ENCODE measurements at places on chromosomes 2 and 18.

GRCh38 chr2:173934895-173935294 lies 30.3 kb downstream of the SP3 start:
- no peak for DNase-seq

GRCh38 chr2:26284132-26284531 lies 39.4 kb downstream of the HADHB start:
- DNase-seq: no peak

DNA sequence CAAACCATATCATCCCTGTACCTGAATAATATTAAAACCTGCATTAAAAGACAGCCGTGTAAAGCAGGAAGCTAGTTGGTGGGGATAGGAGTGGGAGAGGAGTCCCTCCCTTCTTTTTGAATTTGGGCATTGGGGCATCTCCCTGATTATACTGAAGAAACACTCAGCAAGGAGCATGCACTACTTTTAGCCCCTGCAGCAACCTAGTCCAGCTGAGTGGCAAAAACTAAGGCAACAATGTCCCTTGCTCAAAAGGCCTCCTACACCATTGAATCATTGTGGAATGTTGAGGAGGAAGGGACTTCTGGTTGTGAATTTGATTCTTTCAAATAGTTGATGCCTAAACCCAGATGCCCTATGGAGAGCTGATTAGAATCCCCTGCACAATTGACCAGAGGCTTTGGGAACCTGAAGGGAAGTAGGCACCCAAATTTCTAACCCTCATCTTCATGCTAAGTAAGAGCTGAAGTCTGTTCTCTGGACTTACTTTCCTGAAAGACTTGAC lies 111.7 kb downstream of the DDX1 start:
- DNase-seq: no peak

DNA sequence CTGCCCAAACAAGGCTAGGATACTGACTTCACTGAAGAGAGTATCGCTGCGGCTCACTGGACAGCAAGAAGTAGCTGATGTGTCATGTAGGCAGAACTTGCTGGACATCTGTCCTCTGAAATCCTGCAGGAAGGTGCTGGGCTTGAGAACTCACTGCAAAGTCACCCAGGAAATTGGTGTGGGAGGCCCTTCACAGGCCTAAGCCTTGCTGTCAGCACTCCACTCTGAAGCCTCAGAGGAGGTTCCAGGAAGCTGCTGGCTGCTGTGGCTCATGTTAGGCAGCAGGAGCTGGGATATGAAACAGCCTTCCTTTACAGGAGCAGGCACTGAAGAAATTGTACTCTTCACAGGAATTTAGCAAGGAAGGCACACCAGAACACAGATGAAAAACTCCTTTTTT lies 88.3 kb upstream of the CCDC68 start:
- DNase-seq: no peak

DNA sequence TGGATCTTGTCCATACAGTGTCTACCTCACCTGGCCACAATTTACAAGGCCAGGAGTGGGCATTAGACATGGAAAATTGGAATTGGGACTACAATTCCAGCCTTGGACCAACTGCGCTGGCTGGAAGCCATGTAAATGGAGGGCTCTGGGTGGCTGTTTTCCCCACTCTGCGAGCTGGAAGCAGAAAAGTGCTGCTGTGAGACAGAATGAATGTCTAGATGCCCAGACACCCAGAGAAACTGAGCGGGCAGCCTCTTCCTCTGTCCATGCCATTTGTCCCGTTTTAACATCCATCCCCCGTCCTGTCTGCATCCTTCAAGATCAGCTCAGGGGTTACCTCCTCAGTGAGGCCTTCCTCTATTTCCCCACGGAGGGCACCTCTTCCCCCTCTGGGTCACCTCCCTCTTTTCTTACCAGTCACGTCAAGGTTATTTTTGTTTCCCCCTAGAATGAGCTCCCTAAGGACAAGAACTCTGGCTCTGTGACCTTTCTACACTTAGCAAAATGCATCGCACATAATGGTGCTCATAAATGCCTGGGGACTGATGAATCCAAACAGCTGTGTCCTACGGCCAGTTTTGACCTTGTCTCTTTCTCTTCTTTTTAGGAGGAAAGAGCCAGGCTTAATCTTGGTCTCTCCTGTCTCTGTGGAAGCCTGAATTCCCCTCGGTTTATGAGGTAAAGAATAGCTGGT lies 41.2 kb downstream of the MCFD2 start:
- DNase-seq: no peak

DNA sequence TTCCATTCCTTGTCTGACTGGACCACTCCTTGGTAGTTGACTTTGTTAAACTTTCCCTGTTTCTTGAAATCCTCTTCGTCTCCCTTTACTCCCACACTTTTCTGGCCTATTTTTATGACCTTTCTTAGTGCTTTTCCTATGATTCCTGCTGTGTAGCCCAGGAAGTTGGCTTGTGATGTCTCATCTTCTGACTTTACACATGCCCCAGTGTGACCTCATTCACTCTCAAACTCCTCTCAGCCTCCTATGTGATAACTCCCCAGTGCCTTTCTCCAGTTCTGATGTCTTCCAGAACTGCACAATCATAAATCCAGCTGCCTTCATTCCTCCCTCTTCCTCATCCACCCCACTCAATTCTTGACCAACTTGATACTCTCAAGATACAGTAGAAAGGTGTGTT lies 407.6 kb downstream of the TGIF1 start:
- DNase-seq: no peak

DNA sequence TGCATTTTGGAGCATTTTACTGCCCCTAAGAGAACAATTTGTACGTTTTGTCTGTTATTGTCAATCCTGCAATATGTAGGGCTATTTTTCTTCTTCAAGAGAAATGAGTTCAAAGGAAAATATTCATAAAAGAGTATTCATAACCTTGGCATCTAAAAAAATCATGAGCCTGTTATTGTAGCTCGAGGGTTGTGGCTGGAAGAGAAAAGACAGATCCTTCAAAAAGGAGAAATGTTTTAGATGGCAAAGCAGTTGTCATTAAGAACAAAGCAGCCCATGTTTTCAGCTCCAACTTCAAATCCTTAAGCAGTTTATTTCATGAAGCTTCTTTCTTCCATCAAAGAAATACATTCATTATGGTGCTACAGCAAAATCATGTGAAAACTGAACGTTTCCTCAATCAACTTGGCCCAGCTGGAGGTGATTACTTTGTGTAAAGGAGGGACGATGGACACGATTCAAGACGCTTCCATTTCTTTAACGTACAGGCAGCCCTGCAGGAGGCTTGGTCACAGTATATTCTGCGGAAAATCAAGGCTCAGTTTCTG lies 31.4 kb downstream of the QPCT start:
- no peak for DNase-seq

DNA sequence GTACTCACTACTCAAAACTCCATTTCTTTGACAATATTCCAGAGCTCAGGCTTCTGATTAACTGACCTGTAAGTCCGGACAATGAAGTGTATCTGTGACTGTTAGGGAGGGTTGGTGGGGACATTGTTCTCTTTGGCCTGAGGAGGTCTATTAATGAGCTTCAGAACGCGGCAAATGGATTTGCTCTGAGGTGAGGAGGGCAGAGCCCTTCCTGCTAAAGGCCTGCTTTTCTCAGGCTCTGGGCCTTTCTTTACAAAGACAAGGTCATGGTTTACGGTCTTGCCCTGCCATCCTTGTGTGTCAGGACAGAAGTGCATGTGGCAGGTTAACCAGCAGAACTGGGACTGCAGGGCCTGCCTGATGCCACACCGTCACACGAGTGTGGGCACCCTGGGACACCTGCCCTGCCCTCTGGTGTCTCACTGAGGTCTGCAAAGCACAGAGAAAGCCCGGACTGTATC lies 7.2 kb downstream of the ALKAL2 start:
- DNase-seq: no peak

DNA sequence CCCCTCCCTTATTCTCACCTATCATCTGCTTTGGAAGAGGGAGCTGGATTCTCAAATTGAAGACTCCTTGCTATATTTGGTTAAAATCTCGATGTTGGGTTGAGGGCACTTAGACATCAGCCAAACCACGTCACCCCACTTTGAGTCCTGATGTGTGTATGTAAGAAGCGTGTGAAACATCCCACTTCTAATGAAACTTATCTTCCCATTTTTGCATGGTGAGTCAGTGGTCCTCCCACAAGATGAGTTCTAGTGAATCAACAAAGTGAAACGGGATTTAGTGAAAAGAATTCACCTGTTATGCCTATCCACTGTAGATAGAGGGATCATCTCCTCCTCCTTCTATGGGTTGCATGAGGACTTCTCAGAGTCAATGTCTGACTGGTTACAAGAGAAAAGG lies 51.4 kb upstream of the SPRED2 start:
- DNase-seq: no peak

- peak; percentile 25 for DNase-seq
Observed at GRCh38 chr2:235810252-235810651, 316.4 kb downstream of the AGAP1 start.

GRCh38 chr2:238695538-238695937 lies 152.3 kb upstream of the TWIST2 start:
- no peak for DNase-seq

DNA sequence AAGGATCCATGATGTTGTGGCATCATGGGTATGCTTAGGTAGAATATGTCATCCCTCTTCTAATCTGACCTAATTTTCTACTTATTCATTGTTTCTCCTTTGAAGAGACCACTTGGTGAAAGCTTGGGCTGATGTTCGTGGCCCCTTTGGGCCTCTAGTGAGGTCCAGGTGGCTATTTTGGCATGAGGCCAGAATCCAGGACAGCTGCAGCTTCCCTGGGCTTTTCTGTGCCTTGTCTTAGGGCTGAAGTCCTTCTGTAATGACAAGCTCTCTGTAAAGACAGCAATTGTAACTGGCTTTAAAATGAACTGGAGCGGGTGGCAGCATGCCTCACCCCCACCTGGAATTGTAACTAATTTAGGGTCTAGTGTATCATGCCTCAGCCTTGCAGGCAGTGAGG lies 15.6 kb upstream of the MC2R start:
- DNase-seq: no peak

GRCh38 chr2:62194558-62195420 lies 1.1 kb upstream of the B3GNT2 start:
- no peak for DNase-seq
